ENCODE measurements at places on chromosomes 2 and 18. TPM values are rescaled to one million over a fixed set of nuclear protein-coding genes. Genes with fewer than 3 reads are reported as not detected.
A peak's percentile ranks its signal among the peaks of the same experiment; 100 is the strongest.

GRCh38 chr2:190181123-190181669 is 118.7 kb upstream of the MSTN start:
- no peak for DNase-seq

DNA sequence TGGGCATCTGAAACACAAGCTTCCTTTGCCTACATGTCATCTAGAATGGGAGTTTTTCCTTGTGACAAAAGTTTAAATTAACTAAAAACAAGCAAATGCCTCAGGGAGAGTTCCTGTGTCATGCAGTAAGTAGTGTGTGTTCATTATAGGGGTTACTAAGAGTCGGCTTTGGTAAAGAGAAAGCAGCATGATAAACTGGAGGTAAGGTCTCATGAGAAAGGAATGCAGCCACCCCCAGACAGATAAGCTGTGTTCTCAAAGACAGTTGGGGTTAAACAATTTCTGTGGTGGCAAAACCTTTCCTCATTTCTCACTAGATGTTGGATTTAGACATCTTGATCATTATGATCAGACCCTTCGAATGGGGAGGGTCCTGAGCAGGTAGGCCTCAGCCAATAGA is 129.7 kb downstream of the MAP4K4 start:
- peak; percentile 87 for DNase-seq

GRCh38 chr2:34241905-34242762 is 643.0 kb upstream of the FAM98A start:
- DNase-seq, result peak; percentile 32

DNA sequence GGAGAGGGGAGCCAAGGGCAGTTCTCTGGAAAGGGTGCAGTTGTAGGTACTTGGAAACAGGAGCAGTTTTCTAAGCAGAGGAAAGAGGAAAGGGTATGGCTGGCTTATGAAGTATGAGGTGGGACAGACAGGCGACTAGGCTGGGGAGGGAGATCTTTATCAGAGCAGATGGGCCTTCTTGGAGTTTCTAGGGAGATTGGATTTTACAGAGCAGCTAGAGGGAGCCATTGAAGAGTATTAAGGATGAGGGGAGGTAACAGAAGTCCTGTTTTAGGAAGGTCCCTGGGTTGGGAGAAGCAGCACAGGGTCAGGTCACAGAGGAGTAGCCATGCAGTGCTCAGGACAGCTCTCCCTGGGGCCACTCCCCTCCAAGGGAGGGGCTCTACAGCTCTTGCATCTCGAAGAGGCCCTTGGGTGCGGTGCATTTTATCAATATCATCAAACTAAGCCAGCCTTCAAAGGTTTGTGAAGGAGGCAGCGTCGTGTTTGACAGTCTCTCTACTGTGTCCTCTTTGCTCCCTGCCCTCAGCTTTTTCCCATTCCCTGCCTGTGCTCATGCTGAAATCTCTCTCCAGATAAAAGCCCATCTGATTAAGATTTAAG is 154.3 kb downstream of the SETBP1 start:
- DNase-seq, result no peak

The RFTN2 gene
- under 0.01 TPM for total RNA-seq

DNA sequence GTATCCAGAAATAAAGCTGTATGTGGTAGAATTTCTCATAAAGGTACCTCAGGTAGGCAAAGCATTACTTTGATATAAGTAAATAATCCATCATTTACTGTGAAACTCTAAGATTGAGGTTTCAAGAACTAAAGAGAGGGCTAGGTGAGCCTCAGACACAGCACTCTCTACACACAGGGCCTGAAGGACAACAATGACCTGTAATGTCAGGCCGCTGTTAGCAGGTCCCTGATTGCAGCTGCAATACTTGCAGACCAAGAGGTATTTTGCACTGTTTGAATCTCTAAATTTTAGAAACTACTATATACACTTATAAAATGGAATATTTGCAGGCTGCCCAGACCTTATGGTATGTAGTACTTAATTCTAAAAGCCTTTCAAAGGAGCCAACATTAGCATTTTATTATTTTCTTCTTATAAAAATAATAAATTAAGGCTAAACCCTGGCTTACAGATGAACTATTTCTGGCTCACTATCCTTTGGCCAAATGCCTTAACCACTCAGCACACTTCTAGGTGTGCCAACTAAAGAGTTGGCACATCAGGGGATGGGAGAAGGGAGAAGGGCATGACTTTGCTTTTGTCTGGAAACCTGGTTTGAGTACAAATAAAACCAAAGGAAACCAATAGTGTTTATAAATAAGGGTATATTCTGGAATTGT is 66.7 kb upstream of the SLC39A10 start:
- no peak for DNase-seq

The SLC9A4 gene
- total RNA-seq, result 3.2 TPM

DNA sequence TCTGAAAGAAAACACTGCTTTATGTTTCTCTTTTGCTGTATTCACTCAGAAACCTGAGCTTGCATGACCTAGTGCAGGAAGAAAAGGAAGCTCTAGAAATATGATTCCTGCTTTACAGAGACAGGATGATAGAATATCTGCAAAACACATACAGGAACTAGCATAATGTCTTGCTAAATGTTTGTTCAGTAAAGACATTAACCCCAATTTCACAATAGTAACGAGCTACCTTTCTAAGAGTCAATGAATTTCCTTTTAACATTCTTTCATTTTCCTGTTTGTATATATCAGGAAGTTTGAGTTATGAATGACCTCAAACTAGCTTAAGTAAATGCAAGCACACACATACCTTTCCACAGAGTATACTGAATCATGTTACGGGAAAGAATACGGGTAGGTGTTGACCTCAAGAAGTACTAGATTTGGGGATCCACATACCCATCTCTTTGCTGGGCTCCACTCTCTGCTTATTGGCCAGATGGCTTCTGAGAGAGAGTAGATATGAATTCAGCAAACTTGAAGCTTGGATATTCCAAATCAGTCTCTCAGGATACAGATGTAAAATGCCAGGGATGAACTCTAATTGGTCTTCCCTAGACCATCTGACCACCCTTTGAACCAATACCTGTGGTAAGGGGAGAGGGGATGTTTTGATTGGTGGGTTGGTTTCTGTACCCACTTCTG is 18.2 kb upstream of the ACSL3 start:
- DNase-seq, result no peak

GRCh38 chr2:6617794-6618193 is 247.9 kb downstream of the CMPK2 start:
- DNase-seq, result no peak

The FOXD4L1 gene
- not detected for total RNA-seq

DNA sequence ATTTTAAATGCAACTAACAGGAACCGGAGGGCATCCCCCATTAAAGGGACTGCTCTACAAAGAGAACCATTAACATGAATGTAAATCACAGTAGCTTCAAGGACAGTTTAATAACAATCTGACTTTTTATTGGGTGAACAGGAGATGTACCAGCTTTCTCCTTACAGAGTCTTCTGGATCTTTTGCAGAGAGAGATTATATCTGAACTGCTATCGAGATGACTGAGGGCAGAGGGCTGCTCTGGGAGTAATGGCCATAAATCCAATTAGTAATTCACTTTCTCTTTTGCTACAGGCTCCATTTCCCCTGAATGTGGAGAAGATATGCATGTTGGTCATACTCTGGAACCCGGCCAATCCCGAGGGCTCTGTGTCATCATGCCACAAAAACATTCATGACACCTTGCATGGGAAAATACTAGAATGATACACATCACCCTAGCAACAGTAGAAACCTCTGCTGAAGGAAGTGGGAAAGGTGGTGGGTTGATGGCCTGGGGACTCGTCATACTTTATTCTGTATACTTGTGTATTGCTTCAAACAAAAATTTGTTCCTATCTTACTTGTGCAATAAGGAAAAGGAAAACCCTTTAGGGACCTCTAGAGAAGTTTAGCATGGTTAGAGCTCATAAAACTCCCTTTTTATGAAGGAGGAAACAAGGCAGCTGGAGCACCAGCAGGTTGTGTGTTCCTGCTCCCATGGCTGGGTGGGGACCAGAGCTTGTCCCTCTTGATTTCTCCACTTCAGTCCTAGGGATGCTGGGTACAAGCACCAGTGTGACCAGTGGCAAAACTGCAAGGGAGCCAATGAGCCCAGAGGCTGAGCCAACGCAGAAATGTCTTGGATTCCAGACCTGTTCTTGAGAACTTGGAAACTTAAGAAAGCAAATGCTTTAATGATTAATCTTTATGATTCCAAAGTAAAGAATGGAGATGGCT is 26.0 kb downstream of the CTAGE1 start:
- peak; percentile 97 for DNase-seq

- DNase-seq, result no peak
Observed at GRCh38 chr2:42118754-42119569, 50.2 kb upstream of the EML4 start.

DNA sequence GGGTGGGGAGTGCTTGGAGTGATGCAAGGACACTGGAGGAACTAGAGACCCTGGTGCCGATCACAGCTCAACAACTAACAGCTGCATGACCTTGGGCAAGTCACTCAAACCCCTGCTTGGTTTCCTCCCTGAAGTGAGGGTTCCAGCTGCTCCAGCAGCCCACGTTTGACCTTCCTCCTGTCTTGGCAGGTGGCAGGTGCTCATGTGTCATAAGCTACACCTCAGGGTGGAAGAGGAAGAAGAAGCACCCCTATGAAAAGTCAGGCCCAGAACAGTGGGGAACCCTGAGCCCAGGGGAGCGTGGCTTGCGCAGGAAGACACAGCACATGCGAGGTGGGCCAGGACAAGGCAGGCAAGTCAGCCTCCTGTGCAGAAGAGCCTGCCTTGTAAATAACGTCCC is 42.4 kb downstream of the MRPL35 start:
- no peak for DNase-seq

The ZNF521 gene
- total RNA-seq, result 14.5 TPM

The SEMA4F gene
- 11.2 TPM for total RNA-seq

The ANKRD30BL gene
- total RNA-seq, result 0.14 TPM

GRCh38 chr2:65666156-65666725 is 233.8 kb upstream of the SPRED2 start:
- peak; percentile 18 for DNase-seq
